NCI-H2171 treated with DMSO at 0.1 percent for 48 hours (cell line): ENCODE measurements at places on chromosomes 4 and X.

DNA sequence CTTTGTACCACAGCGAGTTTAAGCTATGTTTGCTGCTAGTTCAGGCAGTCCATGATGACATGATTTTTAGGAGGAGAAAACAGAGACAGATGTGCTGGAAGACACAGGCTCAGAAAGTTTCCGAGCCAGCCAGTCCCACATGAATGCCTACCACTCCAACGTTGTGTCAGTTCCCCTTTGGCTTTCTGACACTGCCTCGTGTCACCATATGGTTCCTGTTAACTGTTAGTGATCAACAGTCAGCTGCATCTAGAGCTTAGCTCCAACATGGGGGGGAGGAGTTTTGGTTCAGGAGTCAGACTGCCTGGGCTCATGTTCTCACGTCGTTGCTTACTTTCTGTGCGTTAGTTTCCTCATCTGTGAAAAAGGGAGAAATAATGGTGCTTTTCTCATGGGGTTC, 343.7 kb downstream of the MID1IP1 start:
- DNase-seq, result peak; percentile 20

DNA sequence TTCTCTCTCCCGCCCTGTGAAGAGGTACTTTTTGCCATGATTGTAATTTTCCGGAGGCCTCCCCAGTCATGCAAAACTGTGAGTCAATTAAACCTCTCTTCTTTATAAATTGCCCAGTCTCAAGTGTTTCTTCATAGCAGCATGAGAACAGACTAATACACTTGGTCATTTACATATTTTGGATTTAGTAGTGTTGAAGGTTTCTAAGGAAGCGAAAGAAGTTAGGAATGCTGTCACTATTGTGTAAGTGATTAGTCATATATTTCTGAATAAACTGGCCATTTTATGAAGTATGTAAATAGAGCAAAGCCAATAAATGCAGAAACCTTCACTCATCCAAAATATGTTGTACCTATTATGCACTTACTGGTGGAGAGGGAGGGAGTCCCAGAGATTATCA, 34.4 kb upstream of the GK2 start:
- no peak for DNase-seq

DNA sequence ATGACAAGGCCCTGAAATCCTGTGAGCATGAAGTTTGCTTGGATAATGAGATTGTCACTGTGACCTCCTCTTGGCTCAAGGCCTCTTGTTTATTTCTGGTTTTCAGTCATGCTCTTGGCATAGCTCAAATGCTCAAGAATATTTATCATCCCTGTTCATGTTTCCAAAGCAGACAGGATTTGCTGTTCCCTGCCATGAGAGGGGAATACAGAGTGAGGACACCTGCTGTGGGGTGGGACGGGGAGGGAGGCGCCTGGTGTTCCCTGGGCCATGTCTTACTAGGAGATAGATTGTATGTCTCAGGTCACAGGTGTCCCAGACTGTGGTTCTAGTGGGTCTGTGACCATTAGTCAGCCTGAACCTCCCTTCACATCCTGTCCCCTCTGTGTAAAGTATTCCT, 34.9 kb upstream of the SH3RF1 start:
- DNase-seq, result no peak

DNA sequence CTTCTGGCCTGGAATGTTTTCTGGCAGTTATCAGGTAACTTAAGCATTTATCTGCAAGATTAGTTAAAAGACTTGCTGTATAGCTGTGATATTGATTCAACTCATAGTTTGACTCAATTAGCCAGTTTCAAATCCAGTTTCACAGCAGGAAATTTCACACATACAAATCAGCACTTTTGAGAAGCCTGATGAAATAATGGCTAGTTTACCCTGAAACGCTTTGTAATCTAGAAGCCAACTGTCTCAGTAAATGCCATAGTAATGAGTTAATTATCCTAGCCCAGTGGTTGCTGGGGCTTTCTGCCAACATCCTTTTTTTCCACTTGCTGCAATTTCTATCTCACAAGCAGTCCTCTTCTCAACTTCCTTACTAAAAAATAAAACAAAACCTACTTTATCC, 53.1 kb downstream of the ARHGEF38 start:
- no peak for DNase-seq

- DNase-seq, result no peak
Observed at GRCh38 chr4:16909281-16909680, 10.8 kb upstream of the LDB2 start.

GRCh38 chrX:24925430-24925829, 90.3 kb downstream of the ARX start:
- DNase-seq, result no peak

GRCh38 chrX:34058005-34058404, 74.1 kb downstream of the FAM47A start:
- DNase-seq, result no peak

DNA sequence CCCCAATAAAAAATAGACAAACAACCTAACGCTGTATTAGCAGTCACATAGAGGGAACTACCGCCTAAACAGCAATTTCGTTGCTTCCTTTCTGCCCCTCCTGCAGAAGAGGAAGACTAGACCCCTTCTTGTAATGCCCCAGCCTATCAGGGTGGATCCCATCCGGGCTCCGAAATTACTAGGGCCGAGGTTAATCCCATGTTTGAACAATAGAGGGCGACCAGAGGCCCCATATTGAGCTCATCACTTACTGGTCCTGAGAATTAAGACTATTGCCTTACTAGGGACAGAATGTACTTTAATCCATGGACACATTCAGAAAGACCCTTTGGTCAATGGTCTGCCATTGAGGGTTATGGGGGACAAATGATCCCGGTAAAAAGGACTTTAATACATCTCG, 11.8 kb upstream of the ZNF630 start:
- peak; percentile 6 for DNase-seq

DNA sequence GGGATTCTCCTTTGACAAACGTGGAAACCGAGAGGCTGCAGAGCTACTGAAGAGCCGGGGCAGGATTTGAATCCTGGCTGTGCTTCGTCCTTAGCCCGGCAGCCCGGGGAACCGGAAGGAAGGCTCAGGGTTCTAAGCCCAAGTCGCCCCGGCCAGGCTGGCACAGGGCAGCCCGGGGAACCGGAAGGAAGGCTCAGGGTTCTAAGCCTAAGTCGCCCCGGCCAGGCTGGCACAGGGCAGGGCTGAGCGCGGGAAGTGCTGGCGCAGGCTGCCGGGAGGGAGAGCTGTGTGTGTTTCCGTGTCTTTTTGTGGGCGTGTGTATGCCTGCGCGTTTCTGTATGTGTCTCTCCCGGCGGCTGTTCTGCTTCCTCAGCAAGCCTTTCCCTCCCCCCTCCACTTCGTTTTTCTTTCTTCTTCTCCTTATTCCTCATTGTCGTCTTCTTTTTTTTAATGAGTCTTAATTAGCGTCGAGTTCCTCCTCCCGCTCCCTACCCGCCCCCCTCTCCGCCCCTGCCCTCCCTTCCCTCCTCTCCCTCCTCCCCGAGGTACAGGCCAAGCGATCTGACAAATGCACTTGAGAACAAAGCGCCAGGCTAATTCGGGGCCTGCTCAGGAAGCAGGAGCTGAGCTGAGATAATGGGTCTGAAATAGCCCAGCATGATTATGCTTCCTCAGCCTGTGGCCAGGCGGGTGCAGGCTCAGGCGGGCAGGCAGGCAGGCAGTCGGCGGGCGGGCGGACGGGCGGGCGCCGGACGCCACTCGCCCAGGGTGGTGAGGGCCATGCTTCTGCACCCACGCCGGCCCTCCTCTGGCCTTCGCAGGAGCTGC, 65.9 kb downstream of the EFNB1 start:
- no peak for DNase-seq

DNA sequence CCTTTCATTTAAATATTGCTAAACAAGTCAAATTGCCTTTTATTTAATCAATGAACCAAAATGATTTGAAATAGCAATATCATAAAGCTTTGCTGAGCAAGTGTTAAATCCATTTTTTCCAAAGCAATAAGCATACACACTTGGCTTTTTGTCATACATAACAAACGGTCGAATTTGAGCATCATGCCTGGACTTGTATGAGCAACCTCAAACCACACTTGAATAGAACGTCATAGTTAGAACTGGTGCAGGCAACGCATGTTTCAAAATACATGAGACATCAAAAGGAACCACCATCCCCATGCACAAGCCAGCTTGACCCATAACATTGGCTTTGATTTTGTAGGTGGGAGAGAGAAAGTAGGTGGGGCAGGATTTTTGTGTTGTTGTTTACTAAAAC, 812.3 kb upstream of the FRG1 start:
- DNase-seq, result no peak

DNA sequence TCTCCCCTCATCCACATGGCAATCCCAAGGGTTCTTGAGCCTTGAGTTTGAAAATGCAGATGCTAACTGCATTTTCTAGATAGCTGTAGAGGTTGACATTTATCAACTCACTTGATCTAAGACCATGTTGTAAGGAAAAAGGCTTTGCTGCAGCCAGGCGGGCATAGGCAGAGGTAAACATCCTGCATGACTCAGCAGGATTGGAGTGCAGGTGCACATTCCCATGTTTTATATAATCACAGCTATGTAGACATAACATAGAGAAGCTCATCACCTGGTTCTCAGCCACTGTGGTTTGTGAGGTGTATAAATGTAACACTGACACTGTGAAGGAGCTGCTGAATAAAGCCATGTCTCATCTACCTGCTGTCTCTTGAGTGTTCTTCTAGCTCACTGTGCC, 62.3 kb upstream of the PDE5A start:
- DNase-seq, result no peak

DNA sequence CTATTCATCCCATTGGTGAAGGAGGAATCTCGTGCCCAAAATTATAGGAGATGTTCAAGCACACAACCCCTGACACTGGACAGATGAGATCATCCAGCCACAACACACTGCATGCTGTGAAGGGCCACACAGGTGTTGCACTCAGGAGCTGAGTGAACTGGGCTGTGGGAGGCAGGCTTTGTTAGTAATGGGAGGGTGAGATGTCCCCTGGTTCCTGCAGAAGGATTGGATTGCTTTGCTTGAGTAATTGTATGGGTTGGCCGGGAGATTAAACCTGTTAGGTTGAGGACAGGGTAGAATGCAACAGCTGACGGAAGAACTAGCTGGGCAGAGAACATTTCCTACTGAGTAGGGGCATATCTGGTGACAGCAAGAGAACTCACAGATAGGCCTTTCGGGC, 152.2 kb downstream of the TACR3 start:
- no peak for DNase-seq

- no peak for DNase-seq
Observed at GRCh38 chr4:10345381-10345784, 111.8 kb downstream of the ZNF518B start.

DNA sequence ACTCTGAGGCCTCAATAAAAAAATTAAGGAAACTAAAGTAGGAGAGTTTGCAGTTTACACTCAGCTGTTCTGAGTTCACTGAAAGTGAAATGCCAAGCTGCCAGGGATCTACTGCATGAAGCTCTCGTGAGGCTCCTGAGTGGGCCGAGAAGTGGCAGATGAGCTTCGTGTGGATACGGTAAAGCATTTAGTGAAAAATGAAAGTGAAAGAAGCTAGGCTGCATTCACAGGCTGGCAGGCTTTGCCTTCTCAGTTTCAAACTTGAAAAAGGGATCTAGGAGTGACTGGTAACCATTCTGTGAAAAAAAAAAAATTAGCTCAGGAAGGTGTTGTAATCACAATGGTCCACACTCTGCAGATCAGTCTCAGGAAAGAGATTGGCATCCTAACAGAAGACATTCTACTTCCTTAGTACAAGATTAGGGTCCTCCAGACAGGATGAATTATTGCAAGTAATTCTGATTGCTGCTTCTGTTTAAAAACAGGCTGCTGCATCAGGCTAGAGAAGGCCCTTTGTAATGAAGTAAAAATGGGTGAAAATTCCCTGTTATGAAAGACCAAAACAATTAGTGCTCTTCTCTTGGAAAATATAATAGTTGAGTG, 679.9 kb downstream of the RPA4 start:
- no peak for DNase-seq
